ENCODE measurements at places on chromosomes 7 and 10.

DNA sequence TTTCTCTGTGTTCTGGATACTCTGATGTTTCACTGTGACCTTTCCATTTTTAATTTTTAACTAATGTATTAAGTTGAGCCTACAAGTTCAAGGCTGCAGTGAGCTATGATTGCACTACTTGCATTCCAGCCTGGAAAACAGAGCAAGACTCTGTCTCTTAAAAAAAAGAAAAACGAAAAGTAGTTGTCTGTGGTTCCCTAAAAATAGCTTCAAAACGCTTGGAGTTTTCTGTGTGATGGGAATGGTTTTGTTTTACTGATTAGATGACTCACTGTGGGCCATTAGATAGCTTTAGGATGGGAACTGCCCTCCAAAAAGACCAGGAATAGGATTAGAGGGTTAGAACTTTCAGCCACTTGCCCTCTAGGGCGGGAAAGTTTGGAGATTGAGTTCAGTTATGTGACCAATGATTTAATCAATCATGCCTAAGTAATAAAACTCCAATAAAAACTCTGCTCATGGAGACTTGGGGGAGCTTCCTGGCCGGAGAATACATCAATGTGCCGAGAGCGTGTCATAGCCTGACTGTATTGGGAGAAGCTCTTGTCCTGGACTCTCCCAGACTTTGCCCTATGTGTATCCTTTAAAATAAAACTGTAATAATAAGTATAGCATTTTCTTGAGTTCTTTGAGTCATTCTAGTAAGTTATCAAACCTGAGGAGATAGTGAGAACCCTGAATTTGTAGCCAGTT, 147.1 kb downstream of the LYZL1 start:
- DNase-seq: no peak

DNA sequence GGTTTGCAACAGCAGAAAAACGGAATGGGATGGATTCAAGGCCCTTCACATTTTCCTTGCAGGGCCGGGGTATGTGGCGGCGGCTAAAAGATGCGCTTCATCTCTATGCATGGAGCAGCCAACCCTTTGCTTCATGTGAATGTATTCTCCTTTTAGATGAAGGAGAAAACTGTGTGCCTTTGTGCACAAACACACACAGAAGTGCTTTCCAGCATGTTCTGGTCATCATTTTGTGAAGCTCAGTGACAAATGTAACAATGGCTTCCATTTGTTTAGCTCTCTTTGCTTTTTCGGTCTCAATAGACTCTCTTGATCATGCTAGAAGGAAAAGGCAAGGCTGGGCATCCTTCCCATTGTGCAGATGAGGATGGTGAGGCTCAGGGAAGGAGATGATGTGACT, 161.7 kb upstream of the MKI67 start:
- no peak for DNase-seq

DNA sequence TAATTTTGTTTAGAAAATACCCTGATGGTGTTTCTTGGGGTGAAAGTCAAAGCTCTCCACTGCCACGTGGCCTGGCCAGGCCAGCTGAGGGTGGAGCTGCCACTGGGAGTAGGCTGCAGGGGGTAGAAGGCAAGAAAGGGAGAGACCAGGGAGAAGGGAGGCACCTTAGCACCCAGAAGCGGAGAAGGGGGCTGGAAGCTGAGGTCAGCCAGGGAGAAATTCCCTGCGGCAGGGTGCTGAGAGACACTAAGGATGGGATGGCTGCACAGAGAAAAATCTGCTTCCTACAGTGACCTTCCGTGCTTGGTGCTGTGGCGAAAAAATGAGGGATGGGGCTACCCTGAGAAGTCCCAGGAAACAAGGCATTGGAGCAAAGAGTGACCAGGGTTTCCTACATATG, 143.7 kb downstream of the SLIT1 start:
- no peak for DNase-seq

- no peak for DNase-seq
Measured at GRCh38 chr7:29349362-29349761, 154.8 kb downstream of the CHN2 start.

DNA sequence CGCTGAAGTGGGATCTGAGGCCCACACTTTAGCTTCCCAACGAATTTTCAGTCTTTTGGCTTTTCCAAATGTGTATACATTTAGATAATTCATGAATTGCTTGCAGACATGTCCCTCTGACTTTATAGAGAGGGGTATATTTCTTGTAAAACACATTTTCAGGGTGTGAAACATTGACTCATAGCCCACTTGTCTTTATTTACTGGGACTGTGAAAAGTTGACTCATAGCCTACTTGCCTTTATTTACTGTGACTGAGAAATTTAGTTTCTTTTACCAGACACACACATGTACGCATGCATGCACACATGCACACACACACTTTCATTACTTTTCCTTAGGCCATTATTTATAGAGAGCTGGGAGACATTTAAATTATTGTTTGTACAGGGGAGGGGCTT, 79.1 kb downstream of the VTI1A start:
- no peak for DNase-seq

- DNase-seq: no peak
Measured at GRCh38 chr7:25314731-25315267, 86.5 kb upstream of the NPVF start.

DNA sequence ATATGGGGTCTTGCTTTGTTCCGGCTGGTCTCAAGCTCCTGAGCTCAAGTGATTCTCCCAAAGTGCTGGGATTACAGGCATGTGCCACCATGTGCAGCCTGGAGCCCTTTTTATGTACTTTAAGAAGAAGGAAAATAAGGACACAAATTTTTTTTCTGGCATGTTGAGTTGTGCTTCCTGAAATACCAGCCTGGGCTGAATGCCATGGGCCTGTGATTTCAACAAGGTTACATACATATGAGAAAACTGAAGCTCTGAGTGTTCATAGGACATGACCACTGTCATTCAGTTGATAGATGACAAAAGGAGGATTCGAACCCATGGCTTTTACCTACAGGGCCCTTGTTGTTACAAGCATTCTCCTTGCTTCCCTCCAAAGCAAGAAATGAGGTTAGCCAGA, 36.1 kb downstream of the ST8SIA6 start:
- no peak for DNase-seq

DNA sequence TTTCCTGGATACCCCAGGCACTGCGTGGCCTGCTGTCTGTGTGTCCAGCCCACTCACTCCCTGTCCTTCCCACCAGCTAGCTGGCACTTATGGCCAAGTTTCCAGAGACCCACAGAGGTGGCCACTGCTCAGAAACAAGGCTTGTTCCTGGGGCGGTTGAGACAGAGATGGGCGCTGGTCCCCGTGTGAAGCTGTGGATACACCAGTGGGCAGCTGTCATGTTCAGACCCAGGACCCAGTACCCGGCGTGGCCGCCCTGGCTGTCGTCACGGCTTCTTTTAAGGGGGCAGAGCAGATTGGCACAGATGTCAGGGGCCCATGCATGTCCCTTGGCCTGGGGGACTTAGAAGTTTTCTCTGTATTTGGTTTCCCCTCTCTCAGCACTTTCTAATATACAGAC, 36.3 kb downstream of the FOXL3 start:
- DNase-seq: no peak

- DNase-seq: peak; percentile 4
Measured at GRCh38 chr7:125934539-125934938, 1004.9 kb upstream of the POT1 start.
